ENCODE measurements at places on chromosomes 5 and 9. TPM values are rescaled to one million over a fixed set of nuclear protein-coding genes. Genes with fewer than 3 reads are reported as not detected.

NKD2 gene
- total RNA-seq = 2.3 TPM

CCL21 gene
- total RNA-seq = 13.5 TPM

SUSD3 gene
- total RNA-seq = 2.6 TPM

POLR1E gene
- 32.0 TPM for total RNA-seq

VPS13A gene
- 17.8 TPM for total RNA-seq

OBP2B gene
- not detected for total RNA-seq

PCDHA6 gene
- 0.09 TPM for total RNA-seq

DPM2 gene
- total RNA-seq = 16.7 TPM

DNA sequence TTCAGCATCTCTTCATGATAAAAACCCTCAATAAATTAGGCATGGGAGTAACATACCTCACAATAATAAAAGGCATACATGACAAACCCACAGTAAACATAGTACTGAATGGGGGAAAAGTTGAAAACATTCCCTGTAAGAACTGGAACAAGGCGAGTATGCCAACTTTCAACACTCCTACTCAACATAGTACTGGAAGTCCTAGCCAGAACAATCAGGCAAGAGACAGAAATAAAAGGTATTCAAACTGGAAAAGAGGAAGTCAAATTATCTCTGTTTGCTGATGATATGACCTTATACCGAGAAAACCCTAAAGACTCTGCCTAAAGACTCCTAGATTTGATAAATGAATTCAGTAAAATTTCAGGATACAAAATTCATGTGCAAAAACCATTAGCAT lies 167.6 kb downstream of the TMEM38B start:
- no peak for DNase-seq
- H3K27me3 ChIP-seq = no peaks in the 10 kb centered on the region
- no peak overlapping the region for H3K27ac ChIP-seq
- no peaks in the 10 kb centered on the region for H3K36me3 ChIP-seq
- H3K4me3 ChIP-seq = no peak overlapping the region
- H3K4me1 ChIP-seq = no peaks in the 10 kb centered on the region

GRCh38 chr9:78097541-78097940 lies 65.9 kb upstream of the GNAQ start:
- H3K4me3 ChIP-seq = no peak overlapping the region
- peak; percentile 70 for DNase-seq
- H3K27me3 ChIP-seq = no peaks in the 10 kb centered on the region
- no peaks in the 10 kb centered on the region for H3K36me3 ChIP-seq
- no peaks in the 10 kb centered on the region for H3K4me1 ChIP-seq

GRCh38 chr5:150579462-150580400 lies 60.7 kb upstream of the SYNPO start:
- H3K27ac ChIP-seq = no peak overlapping the region
- H3K4me3 ChIP-seq = no peak overlapping the region
- H3K36me3 ChIP-seq = no peaks in the 10 kb centered on the region
- H3K27me3 ChIP-seq = peaks cover 3% of the 10 kb centered on the region
- no peak for DNase-seq
- peaks cover 49% of the 10 kb centered on the region for H3K4me1 ChIP-seq

- peak; percentile 15 for DNase-seq
- no peaks in the 10 kb centered on the region for H3K27me3 ChIP-seq
- no peak overlapping the region for H3K27ac ChIP-seq
- H3K4me1 ChIP-seq = no peaks in the 10 kb centered on the region
Observed at GRCh38 chr5:53884844-53885243, 324.4 kb downstream of the NDUFS4 start.

GRCh38 chr9:114156657-114157421 lies 1.5 kb downstream of the COL27A1 start:
- no peaks in the 10 kb centered on the region for H3K36me3 ChIP-seq
- H3K4me1 ChIP-seq = peaks cover 58% of the 10 kb centered on the region
- H3K27ac ChIP-seq = peak overlapping the region; percentile 74

- H3K4me3 ChIP-seq = no peak overlapping the region
- no peak overlapping the region for H3K27ac ChIP-seq
- H3K27me3 ChIP-seq = peaks cover 2% of the 10 kb centered on the region
- H3K4me1 ChIP-seq = peaks cover 13% of the 10 kb centered on the region
- no peaks in the 10 kb centered on the region for H3K36me3 ChIP-seq
Observed at GRCh38 chr5:10591966-10592365, 28.1 kb downstream of the ANKRD33B start.

DNA sequence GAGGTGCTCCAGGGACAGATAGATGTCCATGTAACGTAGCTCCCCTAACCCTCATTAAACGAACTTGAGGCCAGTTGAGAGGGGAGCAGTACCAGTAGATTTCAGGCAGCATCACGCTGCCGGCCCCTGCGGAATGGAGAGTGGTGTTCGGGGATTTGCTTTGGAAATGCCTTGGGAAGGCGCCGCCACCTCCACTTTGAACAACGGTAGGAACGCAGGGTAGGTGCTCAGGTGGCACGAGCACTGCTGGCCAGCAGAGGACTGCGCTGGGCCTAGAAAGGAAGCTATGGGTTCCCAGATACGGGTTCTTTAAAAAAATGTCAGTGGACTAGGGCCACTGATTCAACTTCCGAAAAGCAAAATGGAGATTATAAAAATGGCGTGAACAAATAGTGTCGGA lies 271.8 kb downstream of the FANCC start:
- no peak for DNase-seq
- peak overlapping the region; percentile 50 for H3K27ac ChIP-seq
- H3K4me1 ChIP-seq = peaks cover 15% of the 10 kb centered on the region
- peaks cover 3% of the 10 kb centered on the region for H3K36me3 ChIP-seq
- H3K27me3 ChIP-seq = peaks cover 8% of the 10 kb centered on the region

- H3K36me3 ChIP-seq = no peaks in the 10 kb centered on the region
- no peaks in the 10 kb centered on the region for H3K27me3 ChIP-seq
- peak; percentile 72 for DNase-seq
- no peak overlapping the region for H3K27ac ChIP-seq
- H3K4me1 ChIP-seq = peaks cover 2% of the 10 kb centered on the region
Observed at GRCh38 chr5:36441280-36441679, 139.6 kb upstream of the RANBP3L start.

GRCh38 chr5:116502616-116503015 lies 72.0 kb downstream of the SEMA6A start:
- no peaks in the 10 kb centered on the region for H3K27me3 ChIP-seq
- DNase-seq = peak; percentile 75
- peaks cover 23% of the 10 kb centered on the region for H3K36me3 ChIP-seq
- peaks cover 17% of the 10 kb centered on the region for H3K4me1 ChIP-seq
- no peak overlapping the region for H3K27ac ChIP-seq

- no peak overlapping the region for H3K4me3 ChIP-seq
- H3K36me3 ChIP-seq = no peaks in the 10 kb centered on the region
- H3K27me3 ChIP-seq = peaks cover 5% of the 10 kb centered on the region
- H3K4me1 ChIP-seq = no peaks in the 10 kb centered on the region
Observed at GRCh38 chr5:7824995-7825394, 25.9 kb downstream of the CFAP90 start.

DNA sequence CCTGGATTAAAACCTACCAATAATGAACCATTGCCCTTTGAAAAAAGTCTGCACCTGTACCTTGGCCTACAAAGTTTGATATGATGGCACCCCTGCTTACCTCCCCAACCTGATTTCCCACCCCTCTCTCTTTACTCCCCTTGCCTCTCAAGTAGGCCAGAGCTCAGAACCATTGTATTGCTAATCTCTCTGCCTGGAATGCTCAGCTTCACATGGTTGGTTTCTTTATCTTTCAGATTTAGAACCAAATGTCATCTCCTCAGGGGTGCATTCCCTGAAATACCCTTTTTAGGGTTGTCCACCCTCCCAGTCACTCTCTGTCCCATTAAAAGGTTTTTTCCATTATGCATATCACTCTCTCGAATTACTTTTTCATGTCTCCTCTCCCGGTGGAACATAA lies 116.6 kb upstream of the VCAN start:
- no peak overlapping the region for H3K4me3 ChIP-seq
- DNase-seq = no peak
- H3K27ac ChIP-seq = no peak overlapping the region
- no peaks in the 10 kb centered on the region for H3K4me1 ChIP-seq

- peaks cover 50% of the 10 kb centered on the region for H3K4me1 ChIP-seq
- peak; percentile 98 for DNase-seq
- H3K27ac ChIP-seq = peak within 1 kb of the TSS; percentile 82
- peak within 1 kb of the TSS; percentile 64 for H3K4me3 ChIP-seq
Observed at GRCh38 chr5:177311723-177312648, at the start of gene MXD3. Gene MXD3, minus strand, starts transcription at chr5:177311898. Its CDS starts 68 bp downstream, at chr5:177311830.

DNA sequence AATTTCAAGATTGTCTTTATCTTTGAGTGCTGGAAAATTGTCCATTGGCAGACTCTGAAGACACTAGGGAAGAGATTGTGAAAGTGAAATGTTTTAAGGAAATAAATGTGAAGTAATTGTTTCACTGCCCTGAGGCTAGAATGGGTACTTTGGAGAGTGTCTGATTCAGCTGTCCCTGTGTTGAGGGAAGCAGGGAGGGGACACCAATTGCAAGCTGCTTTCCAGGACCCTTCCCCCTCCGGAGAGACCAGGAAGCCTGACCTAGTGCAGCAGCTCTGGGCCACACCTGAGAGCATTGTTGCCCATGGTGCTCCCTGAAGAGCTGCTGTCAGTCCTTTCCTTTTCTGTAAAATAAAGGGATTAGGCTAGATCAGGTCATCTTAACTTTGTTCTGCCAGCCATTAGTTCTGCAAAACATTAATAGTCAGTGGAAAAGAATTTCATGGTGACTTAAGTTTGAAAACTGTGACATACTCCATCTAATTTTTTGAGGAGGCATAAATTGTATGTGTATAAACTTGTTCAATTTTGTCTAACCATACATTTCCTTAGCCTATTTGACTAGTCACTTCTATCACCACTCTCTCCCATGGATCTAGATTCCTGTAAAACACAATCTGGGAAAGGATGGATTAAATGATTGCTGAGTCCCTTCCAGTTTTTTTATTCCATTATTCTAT lies 18.8 kb downstream of the MAP1B start:
- peak; percentile 33 for DNase-seq
- no peaks in the 10 kb centered on the region for H3K27me3 ChIP-seq
- H3K4me3 ChIP-seq = no peak overlapping the region
- no peak overlapping the region for H3K27ac ChIP-seq
- peaks cover 9% of the 10 kb centered on the region for H3K36me3 ChIP-seq

- no peak overlapping the region for H3K27ac ChIP-seq
- H3K4me3 ChIP-seq = no peak overlapping the region
- no peaks in the 10 kb centered on the region for H3K36me3 ChIP-seq
- DNase-seq = no peak
- peaks cover 15% of the 10 kb centered on the region for H3K4me1 ChIP-seq
Observed at GRCh38 chr9:115207003-115207836, 89.3 kb upstream of the TNC start.

GRCh38 chr9:119003882-119004617 lies 365.2 kb downstream of the BRINP1 start:
- no peaks in the 10 kb centered on the region for H3K4me1 ChIP-seq
- no peaks in the 10 kb centered on the region for H3K36me3 ChIP-seq
- DNase-seq = no peak
- no peak overlapping the region for H3K4me3 ChIP-seq

- H3K4me3 ChIP-seq = no peak within 1 kb of the TSS
- H3K27ac ChIP-seq = no peak within 1 kb of the TSS
- no peaks in the 10 kb centered on the region for H3K27me3 ChIP-seq
- no peaks in the 10 kb centered on the region for H3K4me1 ChIP-seq
- no peak for DNase-seq
Observed at GRCh38 chr9:122510502-122510901, at the start of gene OR1J2. Gene OR1J2, plus strand, starts transcription at chr9:122510802. Its CDS starts 0 bp downstream, at chr9:122510802.

GRCh38 chr9:120391691-120392090 lies 188.3 kb downstream of the CDK5RAP2 start:
- peaks cover 76% of the 10 kb centered on the region for H3K36me3 ChIP-seq
- no peak overlapping the region for H3K4me3 ChIP-seq
- H3K27ac ChIP-seq = no peak overlapping the region
- no peaks in the 10 kb centered on the region for H3K27me3 ChIP-seq
- DNase-seq = no peak

DNA sequence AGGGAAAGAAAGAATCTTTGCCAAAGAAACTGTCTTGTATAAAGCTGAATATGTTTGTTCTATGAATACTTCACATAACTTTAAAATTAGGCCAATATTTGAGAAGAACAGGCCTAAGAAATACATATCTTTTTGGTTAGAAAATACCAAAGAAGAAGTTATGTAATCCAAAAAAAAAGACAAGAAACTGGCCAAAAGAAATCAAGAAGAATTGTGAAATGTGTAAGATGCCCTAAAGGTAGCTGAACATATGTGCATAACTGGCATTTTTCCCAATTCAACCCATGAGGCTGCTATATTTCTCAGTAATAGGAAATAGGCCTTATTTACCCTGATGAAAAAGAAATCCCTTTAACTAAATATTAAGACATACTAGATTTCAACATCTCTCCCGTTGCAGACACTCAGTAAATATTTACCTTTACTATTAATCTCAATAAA lies 290.0 kb downstream of the CETN3 start:
- no peaks in the 10 kb centered on the region for H3K4me1 ChIP-seq
- H3K27ac ChIP-seq = no peak overlapping the region
- DNase-seq = peak; percentile 17
- no peaks in the 10 kb centered on the region for H3K36me3 ChIP-seq
- no peaks in the 10 kb centered on the region for H3K27me3 ChIP-seq
- H3K4me3 ChIP-seq = no peak overlapping the region

- no peak for DNase-seq
- H3K27me3 ChIP-seq = no peaks in the 10 kb centered on the region
- H3K4me1 ChIP-seq = no peaks in the 10 kb centered on the region
- peaks cover 3% of the 10 kb centered on the region for H3K36me3 ChIP-seq
Observed at GRCh38 chr5:153988510-153988909, 50.2 kb downstream of the FAM114A2 start.

- H3K36me3 ChIP-seq = no peaks in the 10 kb centered on the region
- H3K27me3 ChIP-seq = no peaks in the 10 kb centered on the region
- H3K27ac ChIP-seq = no peak overlapping the region
- no peak for DNase-seq
Observed at GRCh38 chr5:148859703-148860102, 33.3 kb downstream of the ADRB2 start.

DNA sequence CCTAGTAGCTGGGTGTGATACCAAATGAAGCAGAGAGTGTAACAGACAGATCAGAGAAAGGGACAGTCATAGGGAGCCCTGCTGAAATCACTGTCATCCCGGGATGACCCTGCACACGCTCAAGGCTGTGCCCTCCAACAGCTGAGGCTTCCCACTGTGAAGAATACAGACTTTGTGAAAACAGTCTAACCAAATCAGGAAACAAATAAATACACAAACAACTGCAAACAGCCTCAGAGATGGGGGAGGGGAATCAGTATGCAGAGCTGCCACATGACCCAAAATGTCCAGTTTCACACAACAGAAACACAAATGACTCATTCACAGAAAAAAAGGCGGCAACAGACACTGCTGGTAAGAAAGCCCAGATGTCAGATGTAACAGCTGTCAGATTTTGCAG lies 101.9 kb downstream of the ADAMTS2 start:
- peaks cover 3% of the 10 kb centered on the region for H3K27me3 ChIP-seq
- H3K4me1 ChIP-seq = peaks cover 30% of the 10 kb centered on the region
- H3K4me3 ChIP-seq = no peak overlapping the region
- H3K27ac ChIP-seq = peak overlapping the region; percentile 57

- no peaks in the 10 kb centered on the region for H3K27me3 ChIP-seq
- peaks cover 17% of the 10 kb centered on the region for H3K4me1 ChIP-seq
- H3K27ac ChIP-seq = no peak overlapping the region
- DNase-seq = no peak
- H3K36me3 ChIP-seq = peaks cover 30% of the 10 kb centered on the region
- no peak overlapping the region for H3K4me3 ChIP-seq
Observed at GRCh38 chr5:75361310-75361709, 24.3 kb downstream of the HMGCR start.
